ENCODE measurements at places on chromosomes 2 and 18.

GRCh38 chr18:39564716-39565115 lies 1999.1 kb upstream of the CELF4 start:
- DNase-seq: no peak

GRCh38 chr2:112277596-112278220 lies 2.3 kb downstream of the ZC3H6 start:
- DNase-seq: no peak

DNA sequence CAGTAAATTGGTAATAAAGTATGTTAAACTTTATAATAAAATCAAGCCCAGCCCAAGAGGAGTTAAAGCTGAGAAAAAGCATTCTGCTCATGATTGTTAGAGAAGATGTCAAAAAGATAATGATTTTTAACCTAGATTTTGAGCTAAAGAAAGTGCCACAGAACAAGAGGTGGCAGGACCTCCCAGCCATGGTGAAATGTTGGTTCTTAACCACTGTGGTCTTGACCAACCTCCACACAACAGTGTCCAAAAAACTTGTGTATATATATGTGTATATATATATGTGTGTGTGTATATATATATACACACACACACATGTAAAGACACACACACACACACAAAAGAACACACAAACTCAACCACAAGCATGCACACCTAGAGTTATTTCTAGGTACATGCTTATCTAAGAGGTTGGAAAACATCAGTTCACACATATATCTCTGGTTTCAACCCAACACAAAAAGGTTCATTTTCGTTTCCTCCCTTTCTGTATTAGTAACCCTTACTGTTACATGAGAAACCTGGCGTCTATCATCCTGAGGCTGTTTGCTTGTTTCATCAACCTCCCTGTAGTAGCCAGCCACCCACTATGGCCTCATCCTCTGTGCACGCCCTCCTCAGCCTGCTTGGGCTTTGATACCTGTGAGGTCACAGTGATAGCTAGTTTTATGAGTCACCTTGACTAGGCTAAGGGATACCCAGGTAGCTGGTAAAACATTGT lies 631.8 kb upstream of the ID2 start:
- DNase-seq: no peak

- DNase-seq: no peak
Measured at GRCh38 chr2:66682476-66682875, 247.6 kb downstream of the MEIS1 start.

DNA sequence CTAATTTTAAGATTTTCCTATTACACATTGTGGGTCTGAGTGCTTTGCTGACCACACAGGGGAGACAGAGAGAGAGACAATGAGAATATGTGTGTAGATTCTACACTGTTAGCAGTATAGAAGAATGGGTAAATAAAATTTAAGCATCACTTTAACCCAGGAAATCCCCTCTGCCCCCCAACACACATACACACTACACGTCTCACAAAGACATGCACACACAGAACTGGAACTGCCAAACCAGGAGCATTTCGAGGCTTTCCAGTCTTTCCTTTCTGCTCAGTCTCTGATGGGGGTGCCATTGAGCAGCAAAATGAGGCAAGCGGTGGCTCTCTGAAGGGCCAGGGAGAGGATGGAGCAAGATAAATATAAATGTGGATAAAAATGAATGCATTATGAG lies 2.5 kb downstream of the MERTK start:
- DNase-seq: peak; percentile 50

DNA sequence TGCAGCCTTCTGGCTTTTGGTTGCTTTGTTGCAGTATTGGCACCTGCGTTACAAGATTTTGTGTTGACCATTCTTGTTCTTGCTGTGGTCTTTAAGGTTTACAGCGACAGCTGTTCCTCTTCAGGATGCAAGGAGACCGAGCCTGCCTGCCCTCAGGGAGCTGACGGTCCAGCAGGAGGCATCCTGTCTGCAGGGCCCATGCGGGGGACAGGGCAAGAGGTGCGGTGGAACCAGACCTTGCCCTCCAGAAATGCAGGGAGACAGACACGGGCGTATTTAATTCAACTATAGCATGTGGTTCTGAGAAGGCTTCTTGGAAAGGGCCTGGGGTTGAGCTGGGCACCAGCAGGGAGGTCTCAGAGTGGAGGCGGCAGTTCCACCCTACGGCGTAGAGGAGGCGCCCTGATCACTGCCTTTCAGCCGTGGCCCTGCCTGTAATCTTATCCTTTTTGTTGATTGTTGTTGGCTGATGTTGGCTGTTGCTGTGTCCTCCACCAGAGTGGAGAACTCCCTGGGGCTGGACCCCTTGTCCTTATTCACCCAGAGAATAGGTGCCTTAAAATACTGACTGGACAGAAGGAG lies 71.7 kb downstream of the HPCAL1 start:
- DNase-seq: no peak

- DNase-seq: no peak
Measured at GRCh38 chr2:57878171-57878865, 168.3 kb upstream of the VRK2 start.

GRCh38 chr18:37222999-37223378 lies 342.6 kb downstream of the CELF4 start:
- DNase-seq: no peak

DNA sequence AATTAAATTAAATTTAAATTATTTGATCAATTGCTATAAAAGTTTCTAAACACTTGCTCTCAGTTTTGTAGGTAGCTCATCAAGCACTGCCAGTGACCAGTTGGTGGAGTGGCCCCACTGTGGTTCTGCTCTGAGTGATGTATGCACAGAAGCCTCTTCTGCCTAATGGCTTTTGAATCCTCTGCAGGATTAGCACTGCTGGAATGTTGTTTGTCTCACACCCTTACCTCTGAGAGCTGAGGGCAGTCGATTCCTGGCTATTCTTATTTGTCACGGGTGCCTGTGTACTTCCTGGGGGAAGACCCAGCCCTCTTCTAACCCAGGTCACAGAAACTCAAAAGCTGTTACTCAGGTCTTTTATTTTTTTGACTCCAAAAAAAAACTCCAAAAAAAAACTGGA lies 9.5 kb downstream of the CAPN14 start:
- no peak for DNase-seq

GRCh38 chr2:14933753-14934152 lies 301.2 kb downstream of the LRATD1 start:
- DNase-seq: no peak

- peak; percentile 69 for DNase-seq
Measured at GRCh38 chr2:189579585-189580186, 900 bp downstream of the SLC40A1 start.

- no peak for DNase-seq
Measured at GRCh38 chr2:45316576-45317338, 294.3 kb downstream of the SRBD1 start.

DNA sequence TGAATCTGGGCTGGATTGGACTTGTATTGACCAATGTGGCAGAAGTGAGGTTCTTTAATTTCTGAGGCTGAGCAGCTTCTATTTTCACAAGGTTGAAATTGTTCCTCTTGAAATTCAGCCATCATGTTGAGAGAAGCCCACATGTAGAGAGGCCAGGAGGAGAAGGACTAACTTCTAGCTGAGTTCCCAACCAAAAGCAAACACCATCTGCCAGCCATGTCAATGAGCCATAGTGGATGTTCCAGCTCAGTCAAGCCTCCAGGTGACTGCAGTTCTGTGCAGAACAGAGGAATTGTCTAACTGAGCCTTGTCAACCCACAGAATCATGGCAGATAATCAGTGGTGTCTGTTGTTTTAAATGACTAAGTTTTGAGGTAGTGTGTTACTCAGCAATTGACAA lies 110.6 kb upstream of the ACVR1 start:
- DNase-seq: no peak

- peak; percentile 50 for DNase-seq
Measured at GRCh38 chr2:128473175-128474035, 154.7 kb upstream of the HS6ST1 start.

DNA sequence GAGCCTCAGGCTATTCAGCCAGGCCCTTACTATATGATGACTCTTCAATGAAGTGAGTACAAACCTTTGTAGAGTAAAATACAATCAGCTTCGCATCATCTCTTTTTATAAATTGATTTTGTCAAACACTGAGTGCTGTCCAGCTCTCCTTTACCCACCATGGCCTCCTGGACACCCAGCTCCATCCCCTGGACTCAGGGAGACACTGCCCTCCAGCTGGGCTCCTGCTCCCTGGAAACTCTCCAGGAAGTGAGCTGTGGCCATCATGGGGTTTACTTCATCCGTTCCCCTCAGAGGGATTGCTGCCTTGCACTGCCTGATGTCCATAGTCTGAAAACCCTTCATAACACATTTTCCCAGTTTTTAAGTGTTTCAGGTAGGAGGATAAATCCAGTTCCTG lies 82.5 kb upstream of the XIRP2 start:
- DNase-seq: no peak
